AG04450 (cell line): ENCODE measurements at places on chromosomes 12 and 14.

DNA sequence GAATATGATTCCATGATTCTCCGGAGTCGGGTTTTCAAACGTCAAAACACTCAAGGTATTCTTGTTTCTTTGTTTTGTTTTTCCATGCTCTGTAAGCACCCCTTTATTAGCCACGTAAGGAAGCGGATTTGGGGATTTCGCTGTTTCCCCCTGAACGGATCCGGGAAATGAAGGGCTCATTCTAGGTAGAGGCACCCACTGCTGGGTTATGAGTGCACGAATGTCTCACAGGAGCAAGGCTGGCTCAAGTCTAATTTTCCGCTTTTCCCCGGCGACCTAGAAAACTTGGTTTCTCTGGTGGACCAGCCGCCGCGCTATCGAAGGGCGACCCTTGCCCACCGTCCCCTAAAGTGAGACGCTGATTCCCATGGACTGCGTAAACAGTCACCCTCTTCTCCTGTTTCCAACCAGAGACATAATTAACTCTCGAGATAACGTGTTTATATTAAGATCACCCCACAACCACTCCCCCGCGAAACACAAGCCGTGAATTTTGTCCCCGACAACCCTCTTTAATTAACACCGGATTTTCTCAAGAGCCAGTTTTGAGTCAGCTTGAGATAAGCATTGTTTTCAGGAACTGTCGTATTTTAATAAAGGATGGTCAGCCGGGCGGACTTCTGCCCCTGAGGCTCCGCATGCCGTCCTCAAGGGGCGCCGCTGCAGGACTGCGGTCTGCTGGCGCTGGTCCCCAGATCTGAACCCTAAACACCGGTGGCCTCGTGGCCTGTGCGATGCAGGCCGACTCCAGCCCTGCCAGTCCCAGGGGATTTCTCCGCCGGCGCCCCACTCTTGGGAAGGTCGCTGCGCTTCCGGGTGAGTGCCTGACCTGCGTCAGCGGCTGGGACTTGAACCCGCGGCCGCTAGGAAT, 515 bp upstream of the ABCC9 start:
- no peak for DNase-seq

GRCh38 chr12:40117818-40118217, 11.9 kb upstream of the SLC2A13 start:
- DNase-seq, result no peak

DNA sequence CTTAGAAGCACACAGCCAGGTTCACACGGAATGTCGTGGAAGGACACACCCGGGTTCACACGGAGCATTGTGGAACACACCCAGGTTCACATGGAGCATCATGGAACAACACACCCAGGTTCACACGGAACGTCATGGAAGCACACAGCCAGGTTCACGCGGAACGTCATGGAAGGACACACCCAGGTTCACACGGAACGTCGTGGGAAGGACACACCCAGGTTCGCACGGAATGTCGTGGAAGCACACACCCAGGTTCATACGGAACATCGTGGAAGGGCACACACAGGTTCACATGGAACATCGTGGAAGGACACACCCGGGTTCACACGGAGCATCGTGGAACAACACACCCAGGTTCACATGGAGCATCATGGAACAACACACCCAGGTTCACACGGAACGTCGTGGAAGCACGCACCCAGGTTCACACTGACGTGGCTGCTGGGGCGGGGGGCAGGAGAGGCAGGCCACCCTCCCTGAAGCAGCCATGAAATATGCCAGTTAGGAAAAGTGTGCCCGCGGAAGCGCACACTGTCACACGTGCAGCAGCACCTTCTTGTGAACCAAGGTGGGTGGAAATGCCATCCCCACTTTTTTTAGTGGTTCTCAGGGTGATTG, 86.4 kb downstream of the EP400 start:
- DNase-seq, result no peak

DNA sequence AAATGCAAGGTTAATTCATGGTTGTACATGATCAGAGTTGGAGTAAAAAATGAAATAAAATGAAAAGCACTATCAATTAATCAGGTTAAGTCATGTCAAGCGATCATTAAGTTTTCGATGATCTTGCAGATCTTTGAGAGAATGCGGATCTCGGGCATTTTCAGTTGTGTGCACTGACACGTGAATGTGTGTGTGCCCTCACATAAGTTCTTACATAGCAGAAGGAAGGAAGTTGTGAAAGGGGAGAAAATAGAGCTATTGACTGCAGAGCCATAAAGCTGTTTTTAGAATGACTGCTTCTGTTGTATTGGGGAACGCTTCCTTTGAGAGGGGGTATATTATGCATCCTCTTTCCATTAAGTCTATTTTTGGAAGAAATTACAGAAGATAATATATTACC, 101.3 kb downstream of the HMGA2 start:
- no peak for DNase-seq

DNA sequence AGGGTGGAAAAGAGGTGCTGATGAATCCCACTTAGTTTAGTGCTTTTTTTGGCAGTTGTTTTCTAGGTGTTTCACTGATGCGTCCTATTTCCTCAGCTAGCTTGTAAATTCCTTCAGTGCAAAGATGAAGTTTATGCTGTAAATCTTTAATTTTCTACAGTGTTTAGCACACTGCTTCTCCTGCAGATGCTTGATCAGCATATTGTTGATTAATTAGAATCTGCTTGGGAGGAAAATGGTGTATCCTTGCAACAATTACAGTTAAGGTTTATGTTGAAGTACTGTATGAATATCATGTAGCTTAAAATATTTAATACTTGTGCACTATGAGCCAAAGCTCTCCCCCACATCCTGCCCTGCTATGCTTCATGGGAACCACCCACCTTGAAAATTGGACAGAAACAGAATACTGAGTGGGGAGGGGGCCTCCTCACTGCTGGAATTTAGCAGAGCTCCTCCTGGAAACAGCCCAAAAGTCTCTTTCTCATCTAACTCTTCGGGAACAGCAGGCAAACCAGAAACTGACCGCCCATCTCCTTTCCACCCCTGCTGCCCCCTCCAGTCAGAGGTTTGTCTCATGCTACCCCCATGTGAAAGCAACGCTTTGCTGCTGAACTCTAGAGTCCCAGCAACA, 20.3 kb upstream of the DHRS4 start:
- DNase-seq, result no peak

DNA sequence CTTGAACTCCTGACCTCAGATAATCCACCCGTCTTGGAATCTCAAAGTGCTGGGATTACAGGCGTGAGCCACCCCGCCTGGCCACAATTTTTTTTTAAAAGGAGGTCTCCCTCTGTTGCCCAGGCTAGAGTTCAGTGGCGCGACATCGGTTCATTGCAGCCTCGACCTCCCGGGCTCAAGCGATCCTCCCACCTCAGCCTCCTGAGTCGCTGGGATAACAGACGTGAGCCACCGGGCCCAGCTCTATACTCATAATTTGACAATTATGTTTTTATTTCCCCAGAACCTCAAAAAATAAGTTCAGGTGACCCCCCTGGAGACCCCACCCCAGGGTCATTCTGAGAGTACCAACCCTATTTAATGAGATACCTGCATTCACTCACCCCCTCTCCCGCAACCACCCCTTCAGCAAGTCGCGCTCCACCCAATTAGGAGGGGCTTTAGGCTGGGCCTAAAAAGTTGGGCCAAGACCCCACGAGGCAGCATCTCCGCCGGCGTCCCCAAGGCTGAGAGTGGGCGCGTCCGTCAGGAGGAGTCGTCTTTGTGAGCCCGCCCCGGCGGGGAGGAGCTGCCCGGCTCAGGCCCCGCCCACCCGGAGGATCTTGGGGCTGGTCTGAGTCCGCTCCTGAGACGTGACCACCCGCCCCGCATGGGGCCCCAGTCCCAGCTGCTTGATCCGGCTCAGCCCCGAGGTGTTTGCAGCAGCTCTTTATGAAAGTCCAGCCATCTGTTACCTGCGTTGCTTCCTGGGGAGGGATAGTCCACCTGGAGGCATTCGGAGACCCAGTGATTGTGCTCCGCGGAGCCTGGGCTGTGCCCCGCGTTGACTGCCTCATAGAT, at the start of gene ANKRD33:
Gene ANKRD33 (plus strand): TSS at position 628 of the 840 bp plus-strand sequence. CDS start 84 bp downstream, at position 712.
- no peak for DNase-seq

GRCh38 chr14:72706485-72706884, 187.4 kb downstream of the DPF3 start:
- no peak for DNase-seq

DNA sequence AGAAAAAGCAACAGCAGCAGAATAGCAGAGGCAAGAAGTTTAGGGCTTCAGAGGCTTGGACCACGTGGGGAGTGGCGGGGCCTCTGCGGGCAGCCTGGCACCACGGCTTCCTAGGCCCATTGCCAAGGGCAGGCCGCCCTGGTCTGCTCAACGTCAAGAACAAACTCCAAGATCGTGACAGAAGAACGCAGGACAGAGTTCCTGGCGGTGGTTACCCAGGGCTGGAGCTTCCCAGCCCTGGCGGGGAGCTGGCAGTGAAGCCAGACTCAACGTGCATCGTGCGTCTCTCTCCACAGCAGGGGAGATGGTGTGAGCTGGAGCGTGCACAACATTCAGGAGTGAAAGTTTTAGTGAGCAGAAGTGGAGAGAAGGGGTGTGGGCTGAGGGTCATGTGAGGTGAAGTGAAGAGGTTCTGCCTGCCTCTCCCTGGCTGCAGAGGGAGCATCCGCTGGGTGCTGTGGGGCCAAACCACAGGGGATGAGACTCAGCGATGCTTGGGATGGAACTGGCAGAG, 13.9 kb upstream of the CACNA2D4 start:
- no peak for DNase-seq

DNA sequence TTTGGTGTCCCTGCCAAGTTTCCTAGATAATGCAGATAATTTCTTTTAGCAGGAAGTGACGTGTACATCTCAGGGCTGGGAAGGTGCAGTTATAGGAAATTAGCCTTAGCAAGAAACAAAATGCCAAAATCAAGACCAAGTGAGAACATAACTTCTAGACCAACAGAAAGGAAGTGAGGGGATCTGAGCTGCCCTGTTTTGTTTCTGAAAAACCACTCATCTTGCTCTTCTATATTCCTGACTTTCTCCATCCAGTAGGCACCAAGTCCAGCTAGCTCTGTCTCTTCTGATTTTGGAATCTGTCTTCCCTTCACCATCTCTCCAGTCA, 23.9 kb upstream of the DUSP6 start:
- DNase-seq, result no peak

GRCh38 chr12:54592316-54592715, 3.9 kb upstream of the PPP1R1A start:
- DNase-seq, result no peak

DNA sequence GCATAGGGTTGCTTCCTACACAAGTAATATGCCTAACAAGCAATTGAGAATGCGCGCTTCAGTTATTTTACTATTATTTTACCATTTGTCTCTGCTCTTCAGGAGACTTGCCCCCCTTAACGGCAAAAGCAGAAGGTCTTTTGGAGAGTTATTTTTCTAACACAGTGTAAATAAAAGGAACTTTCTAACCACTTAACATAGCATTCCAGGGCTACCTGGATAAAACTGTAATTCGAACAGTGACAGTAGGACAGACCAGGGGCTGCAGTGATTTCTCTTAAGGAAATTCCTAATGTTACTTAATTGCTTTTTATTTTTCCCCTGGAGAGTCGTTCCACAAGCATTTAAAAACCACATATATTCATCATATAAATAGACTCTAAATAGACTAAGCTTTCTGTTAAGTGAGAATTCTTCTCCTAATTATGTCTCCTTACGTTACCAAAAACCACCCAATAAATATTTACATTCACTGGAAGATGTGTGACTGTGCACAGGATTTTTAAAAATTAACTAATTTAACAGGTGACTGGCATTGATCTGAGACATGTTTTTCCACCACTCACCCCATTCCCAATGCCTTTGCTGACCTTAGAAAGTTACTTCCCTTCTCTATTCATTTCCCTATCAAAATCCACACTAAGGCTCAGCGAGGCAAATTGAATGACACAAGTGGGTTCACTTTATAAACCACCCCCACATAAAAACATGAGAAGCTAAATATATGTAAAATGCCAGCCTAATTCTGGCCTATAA, 72.4 kb downstream of the RNF34 start:
- DNase-seq, result no peak

- no peak for DNase-seq
These were observed 24.3 kb upstream of the EMP1 start for GRCh38 chr12:13171921-13172859.

- DNase-seq, result no peak
These were observed 219.2 kb downstream of the PDZRN4 start for GRCh38 chr12:41407232-41407799.

DNA sequence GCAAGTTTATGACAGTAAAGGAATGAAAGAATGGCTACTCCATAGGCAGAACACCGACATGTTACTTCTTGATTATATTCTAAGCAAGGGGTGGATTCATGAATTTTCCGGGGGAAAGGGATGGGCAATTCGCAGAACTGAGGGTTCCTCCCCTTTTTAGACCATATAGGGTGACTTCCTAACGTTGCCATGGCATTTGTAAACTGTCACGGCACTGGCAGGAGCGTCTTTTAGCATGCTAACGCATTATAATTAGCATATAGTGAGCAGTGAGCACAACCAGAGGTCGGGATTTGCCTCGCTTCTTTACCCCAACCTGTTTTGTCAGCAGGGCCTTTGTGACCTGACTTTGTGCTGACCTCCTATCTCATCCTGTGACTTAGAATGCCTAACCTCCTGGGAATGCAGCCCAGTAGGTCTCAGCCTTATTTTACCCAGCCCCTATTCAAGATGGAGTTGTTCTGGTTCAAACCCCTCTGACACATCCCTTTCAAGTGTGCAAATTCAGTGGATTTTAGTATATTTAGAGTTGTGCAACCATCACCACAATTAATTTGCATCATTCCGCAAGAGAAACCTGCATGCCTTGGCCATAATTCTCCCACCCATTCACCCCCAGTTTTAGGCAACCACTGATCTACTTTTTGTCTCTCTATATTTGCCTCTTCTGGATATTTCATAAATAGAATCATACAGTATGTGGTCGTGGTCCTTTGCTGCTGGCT, 27.4 kb downstream of the PALS1 start:
- no peak for DNase-seq

GRCh38 chr14:50095895-50096294, 20.5 kb downstream of the VCPKMT start:
- no peak for DNase-seq

DNA sequence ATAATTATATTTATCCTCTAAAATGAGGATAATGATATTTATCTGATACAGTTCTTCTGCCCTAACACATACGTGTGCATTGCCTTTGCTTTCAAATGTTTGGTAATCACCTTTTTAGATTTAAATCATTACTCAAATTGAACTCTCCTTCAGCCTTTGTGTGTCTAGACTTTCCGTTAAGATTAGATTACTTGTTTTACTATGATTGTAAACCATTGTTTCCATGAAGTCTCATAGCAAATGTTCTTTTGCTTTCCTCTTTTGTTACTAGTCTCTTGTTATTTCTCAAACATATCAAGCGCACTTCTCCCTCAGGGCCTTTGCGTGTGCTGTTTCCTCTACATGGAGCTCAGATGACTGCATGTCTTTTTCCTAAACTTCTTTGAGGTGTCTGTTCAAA, 63.7 kb downstream of the ETV6 start:
- DNase-seq, result no peak

DNA sequence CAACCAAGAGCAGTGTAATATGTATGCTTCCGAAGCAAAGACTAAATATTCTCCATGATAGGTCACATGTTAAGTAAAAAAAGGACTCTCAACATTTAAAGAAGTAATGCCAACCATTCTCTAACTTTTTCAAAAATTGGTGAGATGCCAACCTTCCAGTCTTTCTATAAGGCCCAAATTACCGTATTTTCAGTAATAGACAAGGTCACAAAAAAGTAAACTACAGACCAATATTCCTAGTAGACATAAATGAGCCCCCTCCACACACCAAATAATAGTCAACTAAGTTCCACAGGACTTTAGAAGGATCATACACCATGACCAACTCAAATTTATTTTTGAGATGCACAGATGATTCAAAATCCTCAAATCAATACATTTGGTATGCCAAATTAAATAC, 867.4 kb downstream of the TMEM121 start:
- DNase-seq, result no peak
